Activated CD8-positive, alpha-beta memory T cell treated with anti-CD3 and anti-CD28 coated beads for 1 hour (primary cell): ENCODE measurements at places on chromosomes 5 and 9.

GRCh38 chr5:135921388-135921787 is 25.7 kb upstream of the IL9 start:
- DNase-seq: no peak

- DNase-seq: no peak
Measured at GRCh38 chr5:154782812-154783592, 27.8 kb downstream of the LARP1 start.

DNA sequence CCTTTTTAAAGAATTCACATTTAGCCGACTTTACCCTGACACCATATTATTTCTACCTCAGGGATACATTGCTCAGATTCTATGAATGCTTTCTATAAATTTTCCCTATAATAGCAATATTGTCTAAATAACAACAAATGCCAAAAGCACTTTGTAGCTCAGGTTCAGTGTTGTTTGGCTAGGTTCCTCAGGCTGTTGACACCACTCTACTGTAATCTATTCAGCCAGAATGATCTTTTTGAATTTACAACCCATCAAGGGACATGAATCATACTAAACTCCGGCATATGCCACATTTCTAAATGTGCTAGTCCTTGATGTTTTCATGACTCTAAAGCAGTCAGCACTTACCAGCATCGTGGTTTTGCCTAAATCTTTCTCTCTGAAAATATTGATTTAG is 641.5 kb upstream of the CDH10 start:
- no peak for DNase-seq

- no peak for DNase-seq
Measured at GRCh38 chr5:61301341-61302199, 30.5 kb upstream of the ZSWIM6 start.

DNA sequence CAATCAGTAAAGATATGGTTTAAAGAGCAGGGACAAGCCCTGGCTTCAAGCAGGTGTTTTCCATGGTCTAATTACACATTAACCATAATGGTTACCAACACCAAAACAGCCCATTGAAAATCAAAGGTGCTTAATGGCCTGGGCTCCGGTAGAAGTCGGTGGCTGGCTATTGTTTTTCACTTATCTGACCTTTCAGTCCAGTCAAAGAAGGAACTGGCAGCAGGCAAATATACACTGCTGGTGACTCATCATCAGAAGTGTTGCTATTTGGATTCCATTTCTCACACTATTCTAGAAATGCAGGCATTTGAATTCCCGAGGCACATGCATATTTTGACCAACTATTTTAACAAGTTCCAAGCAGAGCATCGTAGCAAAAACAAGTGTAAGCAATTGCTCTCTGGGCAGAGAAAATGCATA is 26.3 kb upstream of the GABRP start:
- no peak for DNase-seq

DNA sequence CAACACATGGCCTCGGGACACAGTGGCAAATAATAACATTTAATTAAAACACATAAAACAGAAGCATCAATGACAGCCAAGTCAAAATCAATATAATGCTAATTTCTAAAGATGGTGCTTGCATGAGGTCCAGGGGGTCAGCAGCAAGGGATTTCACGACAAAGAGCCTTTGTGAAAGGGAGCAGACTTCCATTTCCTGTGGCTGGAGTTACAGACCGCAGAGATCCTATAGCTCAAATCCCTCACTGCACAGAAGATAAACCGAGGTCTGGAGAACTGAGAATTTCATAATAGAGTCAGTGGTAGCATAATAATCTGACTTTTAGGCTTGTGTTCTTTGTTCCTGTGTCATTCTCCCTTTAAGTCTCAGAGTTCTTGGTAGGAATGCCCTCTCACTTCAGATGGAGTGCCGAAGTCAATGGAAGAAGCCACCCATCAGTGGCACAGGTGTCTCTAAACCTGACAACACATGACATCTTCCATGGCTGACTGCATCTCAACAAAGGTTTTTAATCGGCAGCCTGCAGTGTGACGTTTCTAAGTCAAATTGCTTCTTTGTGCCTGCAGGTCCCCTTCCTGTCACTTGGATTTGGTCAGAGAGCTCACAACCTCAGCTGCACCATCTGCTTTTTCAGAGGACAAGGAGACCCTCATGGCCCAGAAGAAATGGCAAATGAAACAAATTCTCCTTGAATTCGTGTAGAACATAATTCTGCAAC is 67.4 kb downstream of the CARTPT start:
- DNase-seq: no peak

GRCh38 chr5:147037515-147038205 is 159.1 kb upstream of the PPP2R2B start:
- no peak for DNase-seq

GRCh38 chr9:123162791-123163345 is 105.5 kb downstream of the STRBP start:
- no peak for DNase-seq

GRCh38 chr5:112228667-112229066 is 190.4 kb downstream of the EPB41L4A start:
- DNase-seq: no peak

DNA sequence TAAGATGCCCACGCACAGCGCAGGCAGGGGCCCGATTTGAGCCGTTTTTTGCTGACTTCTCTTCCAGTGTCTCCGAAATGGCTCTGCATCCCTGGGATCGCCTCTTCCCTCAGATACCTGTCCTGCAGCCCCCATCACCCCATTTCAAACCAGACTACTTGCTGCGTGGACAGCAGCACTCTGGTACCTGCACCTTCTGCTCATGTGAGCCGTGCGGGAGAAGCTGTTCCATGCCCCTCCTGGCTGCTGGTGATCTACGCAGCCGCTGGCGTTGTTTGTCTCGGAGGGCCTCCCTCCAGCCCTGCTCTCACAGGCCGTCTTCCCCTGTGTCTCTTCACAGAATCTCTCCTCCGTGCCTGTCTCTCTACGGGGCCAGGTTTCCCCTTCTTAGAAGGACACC is 13.4 kb downstream of the CEP72 start:
- no peak for DNase-seq

DNA sequence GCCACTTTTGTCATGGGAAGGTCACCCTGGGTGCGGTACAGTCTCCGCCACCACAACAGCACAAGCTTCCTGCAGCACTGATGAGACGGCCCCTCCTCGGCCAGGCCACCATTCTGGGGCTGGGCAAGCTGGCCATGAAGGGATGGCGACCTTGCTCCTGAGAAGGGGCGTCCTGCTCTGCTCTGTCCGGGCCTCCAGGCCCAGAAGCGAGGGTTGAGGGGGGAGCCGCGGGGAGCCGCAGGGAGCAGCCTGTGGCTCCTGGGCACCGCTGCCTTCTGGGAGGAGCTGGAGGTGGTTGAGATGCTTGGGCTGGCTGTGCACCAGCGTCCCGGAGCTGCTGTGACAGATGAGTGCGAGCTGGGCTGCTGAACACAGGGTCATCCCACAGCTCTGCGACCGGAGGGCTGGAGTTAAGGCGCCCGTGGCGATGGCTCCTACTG is 84.3 kb upstream of the RAPGEF1 start:
- DNase-seq: no peak

GRCh38 chr5:39080597-39081204 is 6.5 kb upstream of the RICTOR start:
- DNase-seq: no peak

GRCh38 chr5:149228618-149229297 is 42.9 kb upstream of the AFAP1L1 start:
- DNase-seq: no peak

GRCh38 chr9:127212453-127212852 is 52.1 kb upstream of the GARNL3 start:
- no peak for DNase-seq

DNA sequence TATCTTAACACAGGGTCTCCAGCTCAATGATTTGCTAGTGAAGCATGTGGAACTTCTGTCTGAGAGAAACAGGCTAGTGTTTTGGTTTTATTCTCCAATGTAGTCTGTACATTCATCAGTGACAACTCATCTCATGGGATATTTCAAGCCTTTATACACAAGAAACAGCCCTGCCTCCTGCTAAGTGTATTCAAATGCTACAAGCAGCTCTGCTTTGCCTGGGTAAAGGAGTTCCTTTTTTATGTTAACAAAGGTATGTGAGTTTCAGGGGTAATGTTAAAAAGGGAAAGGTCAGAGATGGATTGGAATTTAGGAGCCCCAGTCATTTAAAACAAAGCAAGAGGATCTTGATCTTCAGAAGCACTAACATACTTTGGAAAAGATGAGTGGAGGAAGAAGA is 498.7 kb downstream of the ISL1 start:
- DNase-seq: no peak

DNA sequence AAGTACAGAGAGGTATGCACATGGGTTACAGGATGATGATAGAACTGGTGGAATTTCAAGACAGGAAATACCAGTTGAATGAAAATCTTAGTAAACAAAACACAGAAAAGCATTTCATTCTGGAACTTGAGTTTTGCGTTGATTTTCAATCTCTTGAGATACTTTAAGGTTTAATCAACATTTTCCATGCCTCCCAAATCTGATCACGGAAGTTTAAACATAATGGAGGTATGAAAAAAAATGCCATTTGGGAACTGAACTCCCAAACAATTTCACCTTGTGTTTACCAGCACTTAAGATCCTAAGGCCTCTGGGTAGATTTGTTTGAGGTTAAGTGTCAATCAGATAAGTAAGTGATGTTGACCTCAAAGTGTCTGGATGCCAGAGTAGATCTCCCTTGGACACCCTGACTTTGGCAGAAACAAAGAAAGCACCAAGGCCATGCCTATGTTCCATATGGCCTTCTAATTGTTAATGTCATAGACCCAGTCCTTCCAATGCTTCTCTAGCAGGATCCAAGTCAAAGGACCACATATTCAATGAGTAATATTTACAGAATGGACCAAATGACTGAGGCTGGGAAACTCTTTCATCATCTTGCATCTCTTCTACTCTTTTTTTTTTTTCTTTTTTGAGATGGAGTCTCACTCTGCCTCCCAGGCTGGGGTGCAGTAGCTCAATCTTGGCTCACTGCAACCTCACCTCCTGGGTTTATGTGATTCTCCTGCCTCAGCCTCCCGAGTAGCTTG is 216.9 kb downstream of the ARRDC3 start:
- DNase-seq: no peak

DNA sequence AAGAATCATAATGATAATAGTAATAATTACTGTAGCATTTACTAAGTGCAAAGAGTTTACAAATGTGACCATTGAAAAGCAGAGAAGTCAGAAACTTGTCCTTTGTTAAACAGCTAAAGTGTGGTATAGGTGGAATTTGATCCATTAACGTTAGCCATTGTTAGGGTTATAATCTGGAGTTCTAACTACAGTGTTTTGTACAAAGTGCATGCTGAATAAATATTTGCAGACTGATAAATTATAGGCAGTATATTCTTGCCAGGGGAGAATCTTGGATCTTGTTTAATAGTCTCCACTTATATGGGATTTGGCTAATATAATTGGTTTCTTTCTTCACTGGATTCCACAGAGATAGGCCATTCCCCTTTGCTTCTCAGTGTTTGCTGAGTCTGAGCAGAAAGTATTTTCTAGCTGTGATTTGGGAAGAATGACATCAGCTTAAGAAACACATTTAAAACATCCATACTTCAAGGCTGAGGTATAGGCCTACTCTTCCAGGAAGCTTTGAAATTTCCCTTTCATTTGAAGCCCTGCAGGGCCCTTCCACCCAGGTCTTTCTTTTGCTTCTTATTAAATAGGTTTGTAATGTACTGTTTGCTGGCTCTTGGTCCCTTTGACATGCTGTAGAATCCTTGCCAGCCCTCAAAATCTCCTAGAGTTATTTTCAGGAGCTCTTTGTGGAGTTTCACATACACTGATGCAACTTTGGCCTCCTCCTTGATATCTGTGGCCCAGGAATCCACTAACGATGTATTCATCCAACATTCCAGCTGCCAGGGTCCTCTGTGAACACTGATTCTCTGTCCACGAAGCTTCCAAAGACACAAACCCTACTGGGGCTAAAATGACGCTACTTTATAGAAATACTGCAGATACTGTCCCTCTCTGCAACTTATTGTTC is 51.4 kb downstream of the ATP10B start:
- DNase-seq: no peak

- no peak for DNase-seq
Measured at GRCh38 chr9:130689937-130690700, 3.5 kb upstream of the EXOSC2 start.

DNA sequence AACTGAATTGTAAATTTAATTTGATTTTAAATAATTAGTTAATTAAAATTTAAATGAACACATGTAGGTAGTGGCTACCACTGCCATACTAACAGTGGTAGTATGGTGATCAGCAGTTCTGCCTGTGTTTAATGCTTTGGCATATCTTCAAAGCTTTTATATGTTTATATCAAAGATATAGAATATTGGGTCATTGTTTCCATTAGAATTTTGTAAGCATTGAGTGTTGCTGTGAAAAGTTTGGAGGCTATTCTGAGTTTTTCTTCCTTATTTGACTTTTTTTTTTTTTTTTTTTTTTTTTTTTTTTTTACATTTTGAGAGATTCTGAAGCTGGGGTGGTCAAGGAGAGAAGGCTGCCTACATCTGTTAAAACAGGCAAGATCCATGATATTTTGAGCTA is 134.2 kb downstream of the SPATA31D1 start:
- no peak for DNase-seq

DNA sequence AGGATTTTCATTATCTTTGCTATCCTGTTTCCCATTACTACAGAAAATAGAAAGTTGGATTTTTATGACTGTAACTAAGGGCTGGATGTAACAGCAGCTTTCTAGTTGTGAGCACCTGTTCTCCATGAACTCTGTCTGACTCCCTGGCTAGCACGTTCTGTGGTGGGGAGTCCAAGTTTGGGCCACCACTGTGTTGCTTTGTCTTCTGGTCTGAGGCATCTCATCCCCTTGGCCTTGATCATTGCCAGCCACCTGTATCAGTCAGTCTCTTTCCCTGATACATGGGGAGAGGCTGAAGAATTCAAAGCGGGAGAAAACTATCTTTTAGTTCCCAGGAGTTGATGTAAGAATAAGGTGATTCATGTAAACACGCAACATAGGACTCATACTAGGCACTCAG is 33.4 kb downstream of the WDR70 start:
- no peak for DNase-seq

DNA sequence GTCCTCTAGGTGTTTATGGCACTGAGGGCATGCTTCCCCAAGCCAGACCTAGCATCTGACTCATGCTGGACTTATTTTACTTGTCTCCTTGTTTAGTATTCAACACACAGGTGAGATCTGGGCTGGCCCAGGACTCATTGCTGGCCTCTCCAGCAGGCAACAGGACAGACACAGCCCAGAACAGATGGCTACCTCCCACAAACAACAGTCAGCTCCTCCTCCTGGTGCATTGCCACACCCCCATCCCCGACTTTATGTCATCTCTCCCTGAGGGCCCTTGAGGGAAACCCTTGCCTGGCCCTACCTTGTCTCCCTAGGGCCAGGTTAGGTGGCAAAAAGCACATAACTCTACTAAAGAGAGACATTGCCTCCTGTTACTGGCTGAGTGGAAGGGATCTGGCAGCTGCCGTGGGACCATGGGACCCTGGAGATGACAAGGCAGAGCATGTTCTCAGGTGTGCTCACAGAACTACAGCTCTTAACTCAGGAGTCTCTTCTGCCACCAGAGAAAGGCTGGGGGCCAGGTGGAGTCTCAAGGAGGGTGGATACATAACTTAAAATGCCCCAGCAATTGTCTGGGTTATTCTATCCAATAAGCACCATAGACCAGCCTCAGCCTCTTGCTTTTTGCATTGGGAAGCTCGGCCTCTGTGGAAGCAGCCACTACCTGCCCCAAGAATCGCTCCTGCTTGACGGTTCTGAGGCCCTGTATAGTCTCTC is 2.3 kb downstream of the ACSL6 start:
- no peak for DNase-seq

- DNase-seq: no peak
Measured at GRCh38 chr5:1864896-1865440, 17.8 kb downstream of the IRX4 start.
